ENCODE measurements at places on chromosomes 2 and 18. TPM values are rescaled to one million over a fixed set of nuclear protein-coding genes. Genes with fewer than 3 reads are reported as not detected.

NXPH2 gene
- not detected for total RNA-seq

VAMP5 gene
- total RNA-seq = 26.9 TPM

HJURP gene
- total RNA-seq = not detected

CACNB4 gene
- total RNA-seq = 0.68 TPM

RAB11FIP5 gene
- total RNA-seq = 24.8 TPM

LIMS3 gene
- total RNA-seq = not detected

ERLEC1 gene
- total RNA-seq = 6.4 TPM

CD8A gene
- 0.60 TPM for total RNA-seq

ITPRIPL1 gene
- 0.41 TPM for total RNA-seq

MAB21L4 gene
- total RNA-seq = 11.6 TPM

RAB17 gene
- 76.3 TPM for total RNA-seq

GAREM1 gene
- total RNA-seq = 7.9 TPM

UGT1A4 gene
- total RNA-seq = 4.9 TPM

HOXD10 gene
- 1.1 TPM for total RNA-seq

LYG1 gene
- not detected for total RNA-seq

NYAP2 gene
- total RNA-seq = 0.14 TPM

PDIA6 gene
- 71.1 TPM for total RNA-seq

RNU2-63P gene
- not detected for total RNA-seq

NT5DC4 gene
- total RNA-seq = not detected

GCKR gene
- total RNA-seq = not detected

WDCP gene
- total RNA-seq = 4.0 TPM

TDRD15 gene
- total RNA-seq = not detected

STARD6 gene
- not detected for total RNA-seq

POTEJ gene
- total RNA-seq = 0.60 TPM

ATG16L1 gene
- total RNA-seq = 55.4 TPM

POTEE gene
- not detected for total RNA-seq

MEIS1 gene
- total RNA-seq = 129 TPM

FBXO36 gene
- total RNA-seq = 0.60 TPM

UCN gene
- total RNA-seq = 0.82 TPM
